ENCODE measurements at places on chromosomes 6 and 20. TPM values are rescaled to one million over a fixed set of nuclear protein-coding genes. Genes with fewer than 3 reads are reported as not detected.

GRCh38 chr6:18019539-18020534 lies 32.4 kb upstream of the KIF13A start:
- DNase-seq = no peak

Gene CPNE5
- 7.3 TPM for polyA plus RNA-seq

DNA sequence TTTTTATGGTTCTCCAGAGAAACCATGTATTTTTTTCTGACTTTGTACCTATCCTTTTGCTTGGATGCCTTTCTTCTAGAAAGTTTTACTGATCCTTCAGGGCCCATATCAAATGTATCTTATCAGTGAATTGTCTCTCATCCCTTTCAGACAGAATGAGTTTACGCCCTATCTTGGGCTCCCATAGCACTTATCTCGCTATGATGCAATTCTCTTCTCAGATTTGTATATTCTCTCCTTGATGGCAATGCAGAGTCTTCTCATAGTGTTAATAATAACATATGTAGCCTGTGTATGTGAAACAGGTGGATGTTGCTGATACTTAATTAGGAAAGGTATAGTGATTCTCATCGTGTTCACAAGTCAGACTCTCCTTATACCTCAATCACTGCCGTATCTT lies 336.2 kb downstream of the UTRN start:
- no peak for DNase-seq

GRCh38 chr20:57869291-57869950 lies 159.6 kb upstream of the PMEPA1 start:
- no peak for DNase-seq

Gene KCNB1
- polyA plus RNA-seq = 0.42 TPM

GRCh38 chr6:46796848-46797580 lies 3.8 kb downstream of the MEP1A start:
- DNase-seq = no peak

- no peak for DNase-seq
These were observed 49.1 kb downstream of the LYRM2 start for GRCh38 chr6:89589297-89590025.

DNA sequence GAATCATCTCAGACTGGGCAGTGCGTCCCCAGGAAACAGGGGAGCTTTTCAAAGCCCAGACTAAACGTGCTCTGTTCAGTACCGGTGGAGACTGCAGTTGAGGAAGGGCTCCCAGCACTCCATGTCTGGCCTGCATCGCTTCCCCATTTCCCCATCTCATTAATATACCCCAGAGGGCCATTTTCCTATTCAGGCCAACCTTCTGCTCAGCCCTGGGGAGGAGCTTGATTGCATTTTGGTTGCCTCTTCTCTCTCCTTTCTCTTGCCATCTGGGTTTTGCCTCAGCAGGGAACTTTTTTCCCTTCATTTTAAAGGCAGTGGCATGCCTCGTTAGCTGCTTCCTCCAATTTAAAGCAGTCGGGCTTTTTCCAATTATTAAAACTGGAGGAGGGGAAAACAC lies 394.3 kb upstream of the SOX4 start:
- no peak for DNase-seq

DNA sequence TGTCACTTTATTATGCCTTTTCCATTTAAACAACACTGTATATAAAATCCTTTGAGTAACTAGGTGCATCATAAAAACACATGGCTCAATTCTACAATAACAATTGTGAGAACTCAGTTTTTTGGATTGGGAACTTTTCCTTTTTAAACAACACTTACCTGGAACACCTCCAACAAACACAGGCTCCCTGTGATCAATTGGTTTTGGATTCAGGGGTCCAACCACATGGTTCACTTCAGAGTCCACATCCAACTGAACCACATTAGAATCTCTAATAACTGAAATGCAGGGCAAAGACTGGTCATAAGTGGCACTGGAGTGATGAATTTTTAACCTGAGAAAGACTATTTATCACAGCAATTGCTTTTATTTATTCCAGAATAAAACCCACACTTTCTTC lies 26.5 kb downstream of the FAM229B start:
- no peak for DNase-seq

GRCh38 chr6:143074670-143075318 lies 14.1 kb downstream of the AIG1 start:
- no peak for DNase-seq

DNA sequence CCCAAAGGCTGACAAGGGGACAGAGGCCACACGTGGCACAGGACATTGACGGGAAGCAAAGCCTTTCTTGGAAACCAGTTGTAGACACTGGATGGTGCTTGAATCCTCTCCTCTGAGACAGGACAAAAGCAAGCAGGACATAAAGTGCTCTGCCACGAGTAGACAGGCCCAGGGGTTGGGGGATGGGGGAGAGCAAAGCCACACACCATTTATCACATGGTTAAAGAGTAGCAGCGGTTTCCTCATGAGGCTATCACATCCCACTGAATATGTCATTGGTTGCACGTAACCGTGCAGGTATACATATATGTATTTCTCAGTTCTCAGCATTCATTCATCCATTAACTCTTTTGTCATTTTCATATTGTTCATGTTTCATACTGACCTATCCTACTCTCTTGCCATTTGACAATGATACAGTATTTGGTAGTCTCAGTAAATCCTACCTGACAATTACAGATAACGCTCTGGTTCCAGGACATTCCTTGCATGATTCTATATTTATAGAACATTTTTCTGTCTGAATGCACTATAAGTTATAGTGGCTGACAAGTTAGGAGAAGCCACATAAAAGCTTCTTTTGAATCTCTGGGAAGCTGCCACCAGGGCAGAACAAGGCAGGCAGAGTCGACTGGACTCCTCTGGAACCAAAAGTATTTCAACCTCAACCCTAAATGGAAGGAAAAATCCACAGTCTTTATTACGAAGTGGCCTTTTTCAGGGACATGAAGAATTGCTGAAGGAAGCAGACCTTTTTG lies 23.5 kb downstream of the METTL24 start:
- no peak for DNase-seq

Gene CNBD2
- polyA plus RNA-seq = 0.40 TPM

Gene ZSCAN16
- 12.0 TPM for polyA plus RNA-seq

Gene VPS16
- 34.6 TPM for polyA plus RNA-seq

Gene LBP
- polyA plus RNA-seq = not detected

GRCh38 chr20:13639150-13639497 lies 392 bp upstream of the TASP1 start:
- no peak for DNase-seq

GRCh38 chr6:55198715-55199114 lies 24.4 kb downstream of the HCRTR2 start:
- DNase-seq = no peak

DNA sequence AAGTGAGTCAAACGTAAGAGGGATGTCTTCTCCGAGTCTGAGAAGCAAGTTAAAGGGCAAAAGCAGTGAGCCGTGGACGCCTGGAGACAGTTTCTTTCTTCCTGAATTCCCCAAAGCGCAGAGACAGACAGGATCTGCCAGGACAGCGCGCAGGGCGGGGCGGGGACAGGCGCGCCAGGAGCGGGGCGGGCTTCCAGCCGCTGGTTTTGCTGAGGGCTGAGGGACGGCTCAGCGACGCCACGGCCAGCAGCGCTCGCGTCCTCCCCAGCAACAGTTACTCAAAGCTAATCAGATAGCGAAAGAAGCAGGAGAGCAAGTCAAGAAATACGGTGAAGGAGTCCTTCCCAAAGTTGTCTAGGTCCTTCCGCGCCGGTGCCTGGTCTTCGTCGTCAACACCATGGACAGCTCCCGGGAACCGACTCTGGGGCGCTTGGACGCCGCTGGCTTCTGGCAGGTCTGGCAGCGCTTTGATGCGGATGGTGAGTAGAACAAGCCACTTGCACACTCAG lies at the start of gene SCGN:
Gene SCGN (plus strand): TSS at position 209 of the 509 bp plus-strand sequence. CDS start 189 bp downstream, at position 398.
- peak; percentile 78 for DNase-seq

Gene IL17F
- not detected for polyA plus RNA-seq

DNA sequence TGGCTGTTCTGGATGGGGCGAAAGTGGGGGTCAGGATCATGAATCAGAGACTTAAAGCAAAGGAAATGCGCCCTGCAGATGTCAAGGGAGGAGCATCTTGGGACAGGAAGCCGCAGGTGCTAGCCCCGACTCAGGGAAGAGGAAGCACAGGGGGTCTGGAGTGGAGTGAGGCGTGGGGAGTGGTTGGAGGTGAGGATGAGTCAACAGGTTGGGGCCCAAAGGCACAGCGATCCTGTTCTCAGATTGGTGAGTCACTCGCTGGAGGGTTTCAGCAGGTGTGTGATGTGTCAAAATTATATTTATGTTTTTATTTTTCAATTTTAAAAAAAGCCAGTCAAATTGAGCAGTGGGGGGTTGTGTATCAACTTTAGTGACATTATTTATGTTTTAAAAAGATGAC lies 19.0 kb downstream of the PACSIN1 start:
- DNase-seq = no peak

- no peak for DNase-seq
These were observed 73.3 kb downstream of the AKAP12 start for GRCh38 chr6:151313066-151313491.

Data from left lung (tissue), 14 donors.